G401 (cell line): ENCODE measurements at places on chromosomes 5 and 9.

GRCh38 chr9:35841645-35841900 is 12.5 kb downstream of the TMEM8B start:
- DNase-seq, result no peak

DNA sequence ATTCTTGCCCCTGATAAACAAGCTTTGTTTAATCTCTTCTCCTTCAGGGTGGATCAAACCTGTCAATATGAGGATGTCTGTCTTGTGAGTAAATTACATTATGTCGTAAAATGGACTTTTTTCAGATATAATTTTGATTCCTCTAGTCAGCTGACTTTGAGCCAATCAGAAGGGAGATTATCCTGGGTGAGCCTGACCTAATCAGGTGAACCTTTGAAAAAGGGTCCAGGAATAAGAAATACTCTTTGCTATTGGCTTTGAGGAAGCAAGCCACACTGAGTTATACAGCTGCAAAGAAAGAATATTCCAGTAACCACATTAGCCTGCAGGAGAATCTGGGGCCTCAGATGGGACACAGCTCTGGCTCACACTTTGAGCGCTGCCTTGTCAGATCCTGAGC is 304.3 kb upstream of the ARRDC3 start:
- DNase-seq, result no peak

- DNase-seq, result no peak
Observed at GRCh38 chr9:71762900-71763653, 5.2 kb downstream of the CEMIP2 start.

DNA sequence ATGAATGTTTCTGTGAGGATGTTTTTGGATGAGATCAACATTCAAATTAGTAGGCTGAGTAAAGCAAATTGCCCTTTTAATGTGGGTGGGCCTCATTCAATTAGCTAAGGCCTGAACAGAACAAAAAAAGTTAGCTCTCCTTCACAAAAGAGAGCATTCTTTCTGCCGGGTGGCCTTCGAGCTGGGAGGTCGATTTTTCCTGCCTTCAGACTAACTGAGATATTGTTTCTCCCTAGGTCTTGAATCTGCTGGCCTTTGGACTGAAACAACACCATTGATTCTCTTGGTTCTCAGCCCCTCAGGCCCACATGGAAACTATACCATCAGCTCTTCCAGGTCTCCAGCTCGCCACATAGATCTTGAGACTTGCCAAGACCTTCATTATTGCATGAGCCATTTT is 29.1 kb upstream of the FREM1 start:
- DNase-seq, result no peak

DNA sequence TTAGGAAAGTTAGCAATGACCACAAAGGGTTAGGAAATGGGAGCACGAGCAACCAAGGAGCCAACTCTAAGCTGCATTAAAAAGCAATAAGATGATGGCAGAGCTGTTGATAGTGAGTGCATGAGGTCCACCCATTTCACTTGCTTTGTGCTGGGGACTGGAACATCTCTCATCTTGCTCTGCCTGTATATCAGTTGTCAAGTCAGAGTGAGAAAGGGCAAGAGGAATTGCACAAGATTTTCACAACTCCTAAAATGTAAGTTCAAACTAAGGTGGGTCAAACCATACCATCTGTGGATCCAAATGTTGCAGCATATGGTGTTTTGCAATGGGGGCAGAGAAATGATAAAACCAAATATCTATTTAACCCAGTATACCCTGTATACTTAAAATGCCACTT is 2.8 kb upstream of the ESM1 start:
- DNase-seq, result no peak

GRCh38 chr5:65085516-65085850 is 316.8 kb downstream of the CWC27 start:
- DNase-seq, result no peak

GRCh38 chr5:116454417-116454927 is 120.2 kb downstream of the SEMA6A start:
- no peak for DNase-seq

GRCh38 chr9:120711841-120712538 is 2.3 kb downstream of the MEGF9 start:
- DNase-seq, result peak; percentile 37

DNA sequence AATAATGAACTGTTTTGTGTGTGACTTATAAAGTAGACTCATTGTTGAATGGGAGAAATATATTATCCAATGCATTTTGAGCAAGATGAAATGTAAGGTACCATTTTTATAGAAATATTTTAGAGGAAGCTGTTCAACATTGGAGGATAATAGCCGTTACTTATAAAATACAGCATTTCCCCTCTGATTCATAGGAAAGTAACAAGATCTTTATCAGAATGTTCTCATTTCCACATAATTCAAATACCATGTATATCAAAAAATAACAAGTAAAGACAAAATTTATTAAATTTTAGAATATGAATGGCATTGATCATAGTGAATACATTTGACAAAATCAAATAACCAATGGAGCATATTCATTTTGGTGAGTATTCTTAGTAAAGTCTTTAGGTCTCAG is 346.7 kb upstream of the PTGER4 start:
- no peak for DNase-seq

GRCh38 chr5:66440202-66440680 is 156.0 kb upstream of the MAST4 start:
- DNase-seq, result no peak

DNA sequence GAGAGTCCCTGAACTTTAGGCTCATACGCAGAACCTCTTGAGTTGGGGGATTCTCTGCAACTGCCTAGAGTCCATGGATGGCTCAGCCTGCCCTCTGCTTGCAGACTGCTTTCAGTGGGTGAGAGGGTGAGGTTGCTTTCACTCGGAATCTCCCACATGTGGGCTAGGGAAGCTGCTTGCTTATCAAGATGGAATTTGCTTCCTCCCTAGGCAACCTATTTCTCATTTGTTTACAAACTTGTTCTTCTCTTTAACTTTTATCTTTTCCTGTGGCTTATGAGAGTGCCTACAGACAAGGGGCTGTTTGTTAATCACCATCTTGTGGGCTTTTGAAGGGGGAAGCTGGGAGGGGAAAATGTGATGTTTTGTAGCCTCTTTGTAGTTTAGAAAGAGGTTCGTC is 10.0 kb downstream of the TLE4 start:
- DNase-seq, result no peak

- no peak for DNase-seq
Observed at GRCh38 chr5:14744296-14745187, 80.0 kb downstream of the OTULIN start.

DNA sequence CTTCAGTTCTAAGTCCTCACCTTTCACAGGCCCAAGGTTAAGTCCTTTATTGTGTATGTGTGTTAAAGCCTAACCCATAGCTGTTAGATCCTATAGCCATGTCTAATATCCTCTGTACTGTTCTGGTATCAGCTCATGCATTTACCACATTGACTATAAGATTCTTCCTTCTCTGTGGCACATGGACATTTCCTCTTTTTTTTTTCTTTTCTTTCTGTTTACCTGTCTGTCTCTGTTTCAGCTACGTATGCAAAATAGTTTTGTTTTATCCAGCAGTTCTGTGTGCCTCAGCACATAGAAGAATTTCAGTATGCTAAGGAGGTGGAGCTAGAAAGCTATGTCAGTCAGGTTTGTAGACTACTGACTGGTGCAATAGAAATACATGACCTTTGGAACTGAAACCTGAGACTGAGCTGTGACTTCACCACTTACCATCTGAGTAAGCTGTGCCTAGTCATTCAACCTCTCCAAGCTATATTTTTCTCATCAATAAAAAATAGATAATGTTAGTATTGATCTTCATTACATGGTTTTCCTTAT is 155.6 kb upstream of the VLDLR start:
- no peak for DNase-seq

DNA sequence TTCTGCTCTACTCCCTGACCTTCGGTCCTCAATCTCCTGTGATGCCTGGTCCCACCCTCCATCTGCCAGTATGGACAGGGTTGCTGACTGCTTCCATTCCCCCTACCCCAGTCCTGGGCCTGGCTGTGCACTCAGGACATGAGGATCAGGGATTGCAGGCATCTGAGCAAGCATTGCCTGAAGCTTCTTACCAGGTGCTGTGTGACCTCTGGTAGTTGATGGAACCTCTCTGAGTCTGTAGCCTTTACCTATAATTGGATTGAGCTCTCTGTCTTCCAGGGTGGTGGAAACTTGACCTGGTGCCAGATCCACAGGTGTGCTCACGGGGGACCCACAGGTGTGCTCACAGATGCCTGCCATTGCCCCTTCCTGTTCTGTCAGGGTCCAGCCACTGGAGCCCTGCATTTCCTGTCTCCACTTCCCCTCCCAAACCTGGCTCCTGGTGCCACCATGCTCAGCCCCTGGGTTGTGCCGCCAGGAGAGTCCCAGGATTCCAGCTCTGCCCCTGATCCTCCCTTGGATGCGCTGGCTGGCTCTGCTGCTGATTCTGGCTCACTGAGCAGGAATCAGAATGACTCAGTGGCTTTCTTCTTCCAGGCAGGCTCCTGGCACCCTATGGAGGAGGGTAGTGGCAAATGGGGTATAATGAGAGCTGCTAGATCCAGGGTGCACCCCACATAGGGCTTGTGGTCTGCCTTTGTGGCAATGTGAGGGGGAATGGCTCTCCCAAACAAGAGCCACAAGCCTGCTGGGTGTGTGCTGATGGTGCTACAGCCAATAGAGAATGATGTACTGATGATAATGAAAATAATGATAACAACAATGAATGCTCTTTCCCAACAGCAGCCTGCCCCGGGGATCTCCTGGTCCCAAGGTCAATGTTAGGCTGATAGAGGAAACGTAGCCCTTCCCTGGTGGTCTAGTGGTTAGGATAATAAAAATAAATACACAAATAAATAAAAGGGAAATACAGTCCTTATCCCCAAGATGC is 35.2 kb upstream of the PSD2 start:
- peak; percentile 58 for DNase-seq

GRCh38 chr5:75681125-75681830 is 36.0 kb downstream of the POC5 start:
- DNase-seq, result peak; percentile 67

DNA sequence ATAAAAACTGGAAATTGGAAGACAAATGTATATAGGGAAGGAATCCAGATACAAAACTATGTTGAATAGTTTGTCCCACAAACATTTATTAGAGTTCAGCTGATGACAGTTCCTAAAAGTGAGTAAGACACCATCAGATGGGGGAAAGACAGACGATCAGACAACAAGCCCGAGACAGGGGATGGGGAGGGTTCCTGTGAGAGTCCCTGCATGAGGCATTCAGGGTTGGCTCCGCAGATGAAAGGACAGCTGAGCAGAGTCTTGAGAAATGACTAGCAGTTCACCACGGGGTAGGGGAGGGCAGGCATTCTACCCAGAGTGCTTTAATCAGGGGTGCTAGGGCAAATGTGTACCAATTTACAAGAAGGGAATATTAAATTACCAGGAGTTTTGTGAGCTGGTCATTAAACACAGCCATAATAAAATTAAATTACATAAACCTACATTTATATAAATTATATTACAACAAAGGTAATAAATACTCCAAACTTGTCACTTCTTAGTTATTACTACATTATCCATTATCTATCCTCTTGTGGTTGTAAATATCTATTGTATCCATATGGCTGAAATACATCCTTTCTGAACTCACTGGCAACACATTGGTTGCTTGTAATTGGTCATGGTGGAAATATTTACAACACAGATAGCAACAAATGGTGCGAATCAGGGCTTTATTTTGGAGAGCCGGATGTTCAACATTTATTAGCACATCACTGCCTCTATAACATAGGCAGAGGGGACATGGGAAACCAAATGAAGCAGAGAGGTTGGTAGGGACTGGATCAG is 27.8 kb downstream of the TNFSF15 start:
- DNase-seq, result no peak

DNA sequence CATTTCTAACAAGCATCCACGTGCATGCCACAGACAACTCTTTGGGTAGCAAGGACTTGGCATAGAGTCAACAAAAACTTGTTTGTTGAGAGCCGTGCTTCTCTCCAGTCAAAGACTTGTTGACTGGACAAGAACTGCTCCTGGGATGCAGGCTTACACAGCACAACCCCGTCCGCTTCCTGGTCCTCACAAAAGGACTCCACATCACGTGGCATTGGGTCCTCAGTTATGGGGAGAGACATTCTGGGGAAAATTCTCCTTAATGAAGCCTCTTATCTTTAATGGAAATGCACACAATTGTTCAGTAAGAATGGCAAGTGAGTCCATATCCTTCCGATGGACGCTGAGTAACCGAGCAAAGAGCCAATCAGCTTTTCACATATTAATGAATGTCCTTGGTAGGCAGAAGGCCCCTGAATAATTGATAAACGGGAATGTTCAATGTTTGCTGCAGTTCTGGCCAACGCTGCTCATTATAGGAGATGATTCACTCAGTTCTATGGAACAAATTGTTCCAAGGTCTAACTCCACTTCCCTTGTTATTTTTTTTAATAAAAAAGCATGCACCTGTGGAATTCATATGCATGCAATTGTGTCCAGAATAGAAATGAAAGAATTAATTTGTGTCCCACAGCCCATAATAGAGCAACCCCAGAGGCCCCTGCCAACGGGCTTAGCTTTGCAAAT is 97.0 kb upstream of the ZNF366 start:
- no peak for DNase-seq

DNA sequence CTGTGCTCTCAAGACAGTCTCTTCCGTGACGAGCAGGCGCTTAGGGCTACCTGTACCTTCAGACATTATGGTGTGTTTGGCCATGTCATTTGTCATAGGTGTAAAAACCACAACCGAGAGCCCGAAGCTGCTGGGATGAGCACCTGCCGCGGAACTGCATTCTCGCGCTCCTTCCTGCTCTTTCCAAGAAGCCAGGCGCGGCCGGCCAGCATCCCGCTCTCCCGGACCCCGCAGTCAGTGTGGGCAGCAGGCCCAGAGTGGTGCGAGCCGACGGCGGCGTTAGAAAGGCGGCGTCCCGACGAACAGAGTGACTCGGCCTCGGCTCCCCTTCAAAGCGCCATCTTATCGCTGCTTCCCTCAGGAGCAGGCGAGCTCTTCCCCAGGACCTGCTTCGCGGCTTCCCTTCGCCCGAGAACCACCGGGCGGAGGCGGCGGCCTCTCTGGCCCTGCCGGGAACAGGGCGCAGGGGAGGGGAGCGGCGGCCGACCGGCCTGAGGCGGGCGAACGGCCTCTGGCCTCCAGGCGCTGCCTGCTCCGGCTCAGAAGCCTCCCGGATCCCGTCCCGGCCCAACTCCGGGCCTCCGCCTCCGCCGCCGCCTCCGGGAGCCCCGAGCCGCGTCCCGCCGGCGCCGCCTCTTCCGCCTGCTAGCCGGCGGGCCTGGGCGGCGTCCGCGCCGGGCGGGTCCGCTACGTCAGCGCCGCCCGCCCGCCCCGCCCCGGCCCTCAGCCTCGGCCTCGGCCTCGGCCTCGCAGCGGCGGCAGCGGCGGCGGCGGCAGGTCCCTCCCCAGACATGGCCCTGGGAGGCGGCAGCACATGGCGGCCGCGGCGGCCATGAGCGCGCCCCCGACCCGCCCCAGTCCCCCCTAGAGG is at the start of gene FAM120A:
Gene FAM120A, plus strand, starts transcription at position 741 of the 871 bp plus-strand sequence. CDS start 231 bp downstream, outside the sequence.
- DNase-seq, result peak; percentile 72
